SIG-M5 (cell line): ENCODE measurements at places on chromosomes 1 and 21.
A peak's percentile ranks its signal among the peaks of the same experiment; 100 is the strongest.

DNA sequence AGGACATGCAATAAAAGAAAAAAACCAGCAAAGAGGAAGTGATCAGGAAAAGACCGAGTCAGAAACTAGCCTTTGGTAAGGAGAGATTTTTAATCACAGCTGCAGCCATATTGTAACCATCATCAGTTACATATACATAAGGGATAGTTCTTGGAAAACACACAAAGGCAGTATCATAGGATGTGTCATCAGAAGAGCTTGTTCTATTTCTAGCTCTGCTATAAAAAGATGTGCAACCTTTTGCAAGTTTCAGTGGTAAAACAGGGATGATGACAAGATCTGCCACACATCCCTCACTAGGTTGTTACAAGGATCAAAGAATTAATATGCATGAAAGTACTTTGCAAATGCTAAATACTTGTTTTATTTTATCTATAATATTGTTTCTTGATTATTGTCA is 342.0 kb downstream of the VAV3 start:
- DNase-seq = no peak

GRCh38 chr1:28507247-28507645 is 1.4 kb downstream of the RCC1 start:
- DNase-seq = no peak

- no peak for DNase-seq
Measured at GRCh38 chr21:46551636-46552241, 53.1 kb downstream of the S100B start.

GRCh38 chr1:37537378-37537777 is 16.7 kb downstream of the SNIP1 start:
- no peak for DNase-seq

DNA sequence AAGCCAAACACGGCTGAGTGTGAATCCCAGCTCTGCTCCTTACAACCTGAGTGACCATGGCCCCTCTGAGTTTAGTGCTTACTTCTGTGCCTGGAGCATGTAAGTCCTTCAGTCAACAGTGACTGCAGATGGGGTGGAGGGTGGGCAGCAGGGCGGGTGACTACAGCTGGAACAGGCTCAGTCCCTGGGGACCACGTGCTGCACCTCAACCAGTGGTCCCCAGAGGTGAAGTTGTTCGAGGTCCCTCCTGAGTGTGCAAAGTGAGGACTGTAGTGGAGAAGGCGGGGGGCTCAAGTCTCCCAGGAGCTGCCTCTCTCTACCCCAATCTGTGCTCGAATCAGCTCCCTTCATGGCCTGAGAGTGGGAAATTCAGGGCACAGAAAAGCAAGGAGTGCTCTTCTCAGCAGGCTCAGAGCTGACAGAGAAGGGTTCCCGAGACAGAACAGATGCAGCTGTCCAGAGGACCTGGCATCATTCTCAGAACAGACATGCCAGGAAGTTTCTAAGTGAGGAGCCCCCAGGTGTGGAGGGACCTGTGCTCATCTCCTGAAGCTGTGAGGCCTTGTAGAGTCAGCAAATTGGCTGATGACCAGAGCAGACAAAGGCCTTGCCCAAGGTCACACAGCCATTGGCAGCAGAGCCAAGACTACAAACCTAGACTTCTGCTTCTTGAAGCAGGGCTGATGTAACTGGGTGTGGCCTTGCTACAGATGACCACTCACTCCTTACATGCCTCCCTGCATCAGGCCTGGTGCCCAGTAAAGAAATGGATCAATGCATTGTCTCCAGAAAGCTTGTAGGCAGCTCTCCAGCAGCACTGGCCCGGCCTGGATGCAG is 61.7 kb upstream of the EDN2 start:
- no peak for DNase-seq

- no peak for DNase-seq
Measured at GRCh38 chr1:221989741-221990140, 247.9 kb upstream of the DUSP10 start.

GRCh38 chr1:21249940-21250493 is 40.2 kb downstream of the ECE1 start:
- DNase-seq = no peak

DNA sequence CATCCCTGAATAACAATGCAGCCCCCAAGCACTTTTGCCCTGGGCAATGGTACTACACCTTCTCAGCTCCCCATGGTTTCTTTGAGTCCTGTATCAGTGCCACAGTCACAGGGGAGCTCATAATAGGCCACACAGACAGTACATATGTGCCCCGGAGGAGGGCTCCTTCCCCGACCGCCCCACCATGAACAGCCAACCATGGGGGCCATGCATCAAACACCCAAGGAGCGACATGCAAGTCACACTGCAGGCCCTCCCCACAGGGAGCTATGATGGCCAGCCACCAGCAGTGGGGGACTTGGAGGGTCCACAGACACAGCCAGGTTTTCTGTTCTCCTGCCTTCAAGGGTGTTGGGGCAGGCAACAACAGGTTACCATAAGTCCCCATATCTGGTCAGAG is 13.1 kb upstream of the CLCA2 start:
- DNase-seq = no peak

DNA sequence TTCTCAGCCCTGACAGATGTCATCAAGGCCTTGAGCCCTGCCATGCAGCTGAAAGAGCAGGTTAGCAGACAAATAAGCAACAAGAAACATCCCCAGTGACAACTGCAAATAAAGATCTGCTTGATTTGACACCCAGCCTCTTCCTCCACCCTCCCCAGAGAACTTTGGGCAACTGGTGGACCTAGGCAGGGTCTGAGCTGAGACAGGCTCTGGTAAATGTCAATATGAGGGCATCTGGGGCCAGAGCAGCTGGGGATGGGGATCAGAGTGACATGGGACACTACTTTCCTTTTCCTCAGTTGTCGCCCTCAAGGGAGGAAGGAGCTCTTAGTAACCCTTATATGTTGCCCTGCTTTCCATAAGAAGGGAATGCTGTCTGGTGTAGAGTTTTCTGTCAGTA is 544.1 kb downstream of the NEGR1 start:
- no peak for DNase-seq

DNA sequence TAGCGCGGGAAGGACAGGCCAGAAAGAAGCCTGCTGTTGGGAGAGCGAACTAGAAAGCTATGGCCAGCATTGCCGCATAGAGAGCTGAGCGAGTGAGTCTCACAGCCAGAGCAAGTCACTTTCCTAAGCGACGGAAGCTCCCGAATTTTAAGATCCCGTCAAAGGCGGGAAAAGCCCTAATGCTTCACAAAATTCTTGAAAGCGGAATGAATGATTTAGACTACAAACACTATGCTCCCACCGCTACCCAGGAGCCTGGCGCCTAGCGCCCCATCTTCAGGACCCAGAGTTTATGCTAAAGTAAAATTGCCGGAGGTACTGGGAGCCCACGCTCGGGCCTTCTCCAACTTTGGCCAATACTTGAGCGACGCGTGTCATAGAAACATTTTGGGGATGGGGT is 409.9 kb upstream of the ESRRG start:
- no peak for DNase-seq

GRCh38 chr1:231806623-231807495 is 180.3 kb downstream of the DISC1 start:
- peak; percentile 32 for DNase-seq

DNA sequence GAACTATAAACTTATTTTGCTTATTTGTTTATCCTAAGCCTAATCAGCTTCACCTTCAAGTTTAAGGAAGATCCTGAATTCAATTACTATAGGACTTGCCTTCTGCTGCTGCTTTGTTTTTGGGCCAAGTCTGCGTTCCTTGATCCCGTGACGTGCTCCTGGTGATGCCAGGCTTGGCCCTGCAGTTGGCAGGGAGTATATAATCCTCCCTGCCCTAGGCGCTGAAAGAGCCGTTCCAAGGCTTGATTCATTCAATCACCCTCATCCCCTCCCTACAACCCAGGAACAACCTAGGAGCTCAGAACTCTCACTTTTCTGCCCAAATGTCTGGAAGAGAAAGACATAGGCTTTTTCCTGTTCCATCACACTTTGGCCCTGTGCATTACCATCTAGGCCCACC is 12.4 kb upstream of the LRRN2 start:
- DNase-seq = no peak

GRCh38 chr1:14065486-14065885 is 365.5 kb downstream of the PRDM2 start:
- DNase-seq = no peak

DNA sequence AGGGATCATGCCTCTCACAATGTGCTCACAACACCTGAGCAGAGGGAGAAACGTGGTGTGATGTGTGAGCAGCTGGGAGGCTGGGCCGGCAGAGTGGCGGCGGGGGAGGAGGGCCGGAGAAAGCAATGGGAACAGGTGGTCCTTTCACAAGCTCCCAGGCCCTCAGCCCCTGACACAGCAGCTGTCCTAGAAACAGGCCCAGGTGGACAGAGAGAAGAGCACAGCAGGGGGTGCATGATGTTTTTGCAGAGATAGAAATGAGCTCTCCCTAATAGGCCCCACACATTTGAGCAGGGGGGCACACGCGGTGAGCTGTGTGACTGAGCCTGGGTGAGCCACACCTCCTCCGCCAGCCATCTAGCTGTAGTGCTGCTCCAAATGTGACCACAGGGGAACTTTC is 7.6 kb upstream of the RGS16 start:
- no peak for DNase-seq

- no peak for DNase-seq
Measured at GRCh38 chr1:201190624-201191051, at the start of gene IGFN1. Gene IGFN1 (plus strand): TSS chr1:201190824. CDS start chr1:201193294, 2,470 bp downstream.

GRCh38 chr1:200154069-200154767 is 126.7 kb downstream of the NR5A2 start:
- DNase-seq = no peak

- DNase-seq = no peak
Measured at GRCh38 chr21:29523646-29524045, 224.9 kb downstream of the BACH1 start.

- DNase-seq = no peak
Measured at GRCh38 chr1:39063191-39063590, 37.0 kb downstream of the NDUFS5 start.

DNA sequence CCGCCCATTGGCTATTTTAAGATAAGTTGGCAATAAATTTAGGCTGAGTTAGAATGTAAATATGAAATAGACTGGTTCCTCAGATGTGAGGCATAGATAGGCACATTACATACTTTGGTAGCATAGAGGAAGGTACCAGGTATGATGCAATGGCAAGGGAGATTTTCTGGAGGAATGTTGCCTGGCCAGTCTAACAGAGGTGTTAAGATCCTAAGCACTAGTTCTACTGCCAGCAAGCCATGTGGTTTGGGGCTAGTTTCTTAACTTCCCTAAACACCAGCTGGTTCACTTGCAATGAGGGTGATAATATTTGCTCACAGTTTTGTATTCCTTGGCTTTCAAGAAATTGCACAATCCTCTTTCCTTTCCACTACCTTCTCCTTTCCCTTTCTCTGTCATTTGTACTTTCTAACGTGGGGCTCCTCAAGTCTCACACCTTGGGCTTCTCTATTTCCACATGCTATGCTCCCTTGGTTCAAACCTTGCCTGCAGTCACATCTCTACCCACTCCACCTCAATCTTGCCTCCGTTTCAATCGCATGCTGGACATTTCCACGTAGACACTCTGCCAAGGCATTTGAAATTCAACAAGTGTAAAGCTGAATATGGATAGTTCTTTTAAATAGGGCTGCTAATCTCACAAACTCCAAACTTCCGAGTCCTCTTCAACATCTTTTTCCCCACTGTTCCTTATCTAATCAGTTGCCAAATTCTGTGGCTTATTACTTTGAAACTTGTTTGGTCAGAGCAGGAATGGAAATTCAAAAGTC is 4.7 kb upstream of the CD55 start:
- DNase-seq = peak; percentile 76

GRCh38 chr1:223504741-223505140 is 111.5 kb downstream of the CCDC185 start:
- DNase-seq = no peak

DNA sequence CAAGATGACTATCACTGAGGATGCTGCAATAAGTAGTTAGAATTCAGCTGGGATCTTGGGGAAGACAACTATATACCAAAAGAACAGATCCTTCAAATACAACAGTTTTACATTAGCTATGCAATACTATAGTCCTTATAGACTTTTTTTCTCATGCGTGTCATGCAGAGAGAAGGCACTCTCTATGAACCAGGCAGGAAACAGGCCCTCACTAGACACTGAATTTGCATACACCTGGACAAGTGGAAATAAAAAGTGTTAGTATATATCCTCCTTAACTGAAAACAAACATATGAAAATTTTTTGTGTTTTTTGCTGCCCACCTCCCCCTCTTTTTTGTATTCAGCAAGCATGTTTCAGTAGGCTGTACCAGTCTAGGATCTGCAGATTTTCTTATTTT is 29.9 kb downstream of the TMCO1 start:
- DNase-seq = no peak

DNA sequence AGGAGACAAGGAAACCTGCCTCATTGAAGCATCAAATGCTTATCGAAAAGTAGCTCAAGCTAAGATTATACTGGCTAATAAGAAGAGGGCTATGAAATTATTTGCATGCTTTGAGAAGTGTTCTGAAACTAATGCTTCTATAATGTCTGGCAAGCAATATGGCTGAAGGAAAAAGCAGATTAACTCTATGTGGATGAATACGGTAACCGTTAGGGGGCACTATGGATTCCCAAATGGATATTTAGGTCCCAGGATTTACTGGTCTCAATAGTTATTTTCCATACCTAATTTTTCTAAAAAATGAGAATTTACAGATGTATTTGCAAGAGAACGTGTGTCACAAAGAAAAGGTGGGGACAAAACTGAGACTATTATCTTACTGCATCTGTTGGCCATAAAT is 34.6 kb upstream of the RRP15 start:
- DNase-seq = no peak

GRCh38 chr1:41442697-41443251 is 41.7 kb downstream of the EDN2 start:
- no peak for DNase-seq

GRCh38 chr1:45016090-45016697 is 4.1 kb downstream of the UROD start:
- DNase-seq = no peak

- peak; percentile 95 for DNase-seq
Measured at GRCh38 chr1:197838836-197839235, 63.6 kb upstream of the DENND1B start.

DNA sequence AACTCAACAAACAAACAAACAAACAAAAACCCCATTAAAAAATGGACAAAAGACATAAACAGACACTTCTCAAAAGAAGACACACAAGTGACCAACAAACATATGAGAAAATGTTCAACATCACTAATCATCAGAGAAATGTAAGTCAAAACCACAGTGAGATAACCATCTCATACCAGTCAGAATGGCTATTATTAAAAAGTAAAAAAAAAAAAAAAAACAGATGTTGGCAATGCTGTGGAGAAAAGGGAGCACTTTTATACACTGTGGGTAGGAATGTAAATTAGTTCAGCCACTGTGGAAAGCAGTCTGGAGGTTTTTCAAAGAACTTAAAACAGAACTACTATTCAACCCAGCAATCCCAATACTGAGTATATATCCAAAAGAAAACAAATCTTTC is 94.7 kb downstream of the PLPP3 start:
- DNase-seq = no peak

GRCh38 chr1:43880604-43881003 is 53.0 kb upstream of the ARTN start:
- DNase-seq = no peak
